Esophagus squamous epithelium (tissue), 5 donors: ENCODE measurements at places on chromosomes 6 and 20.

GRCh38 chr6:159919800-159920199, 29.0 kb downstream of the MAS1 start:
- no peak for DNase-seq

GRCh38 chr20:20894753-20895152, 182.3 kb upstream of the RALGAPA2 start:
- no peak for DNase-seq

DNA sequence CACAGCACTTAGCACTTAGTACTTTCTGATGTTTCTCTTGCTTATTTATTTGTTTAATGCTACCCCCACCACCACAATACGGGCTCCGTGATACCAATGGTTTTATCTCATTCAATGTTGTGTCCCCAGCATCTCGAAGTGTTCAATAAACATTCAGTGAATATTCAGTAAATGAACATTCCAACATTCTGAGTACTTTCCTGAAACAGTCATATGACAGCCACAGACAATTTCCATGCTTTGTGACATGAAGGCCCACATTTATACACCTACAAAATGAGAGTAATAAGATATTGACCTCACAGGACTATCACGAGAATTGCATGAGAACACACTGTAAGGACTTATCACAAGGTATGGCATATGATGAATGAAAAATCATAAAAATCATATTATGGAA, 10.8 kb downstream of the MOXD1 start:
- no peak for DNase-seq

GRCh38 chr6:56860475-56860874, 94.4 kb upstream of the BEND6 start:
- no peak for DNase-seq

DNA sequence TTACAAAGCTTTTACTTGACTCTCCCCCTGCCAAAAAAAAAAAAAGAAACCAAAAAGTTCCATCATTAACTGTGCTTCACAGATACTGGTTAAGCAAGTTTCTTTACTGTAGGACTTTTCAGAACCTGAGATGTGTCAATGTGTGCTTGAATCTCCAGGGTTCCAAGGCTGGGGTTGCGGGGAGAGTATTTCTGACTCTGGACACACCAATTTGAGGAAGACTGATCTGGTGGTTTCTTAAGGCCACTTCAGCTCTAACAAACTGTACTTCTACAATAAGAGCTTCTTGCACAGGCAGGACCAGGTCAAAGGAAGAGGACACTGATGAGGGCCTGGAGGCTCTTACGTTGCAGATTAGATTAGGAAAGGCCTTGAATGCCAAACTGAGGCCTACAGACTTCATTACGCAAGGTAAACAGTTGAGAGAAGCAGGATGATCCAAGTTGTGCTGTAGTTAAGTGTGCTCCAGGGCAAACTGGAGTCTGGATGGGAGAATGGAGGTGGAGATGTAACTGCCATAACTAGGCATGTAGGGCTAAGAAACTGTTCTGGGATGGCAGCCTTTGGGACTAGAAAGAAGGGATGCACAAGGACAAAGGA, 24.4 kb downstream of the COMMD7 start:
- DNase-seq: no peak

DNA sequence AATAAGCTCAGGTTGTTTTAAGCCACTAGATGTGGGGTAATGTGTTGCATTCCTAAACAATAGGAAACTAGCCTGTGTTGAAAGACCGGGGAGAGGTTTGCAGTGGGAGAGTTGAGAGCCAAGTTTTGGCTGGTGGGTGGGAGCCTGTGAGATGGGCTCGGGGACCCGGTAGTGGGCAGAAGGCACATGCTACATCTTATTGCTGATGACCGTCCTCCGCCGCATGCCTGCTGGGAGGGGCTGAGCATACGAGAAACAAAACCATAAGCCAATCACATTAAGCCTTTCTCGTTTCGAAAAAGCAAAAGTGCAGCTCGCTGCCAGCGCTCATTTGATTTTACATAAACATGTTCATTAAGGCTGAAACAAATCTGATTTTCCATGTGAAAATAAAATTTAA, 57.4 kb upstream of the MPC1 start:
- no peak for DNase-seq

GRCh38 chr6:3322366-3322890, 63.7 kb downstream of the PSMG4 start:
- no peak for DNase-seq

DNA sequence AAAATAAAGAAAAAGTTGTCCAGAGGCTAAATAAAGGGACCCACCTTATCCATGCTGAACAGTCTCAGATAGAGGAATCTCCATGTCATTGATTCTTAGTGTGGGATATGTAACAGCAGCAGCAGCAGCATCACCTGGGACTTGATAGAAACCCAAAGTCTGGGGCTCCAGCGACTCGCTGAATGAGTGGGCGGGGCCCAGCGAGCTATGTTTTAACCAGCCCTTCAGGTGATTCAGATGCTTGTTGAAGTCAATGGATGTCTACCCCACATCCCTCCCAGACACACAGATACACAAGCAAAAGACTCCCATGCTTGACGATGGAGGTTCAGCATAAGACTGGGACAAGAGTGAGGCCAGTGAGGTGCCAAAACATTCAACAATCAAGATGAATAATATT, 298.6 kb downstream of the UBE3D start:
- DNase-seq: no peak

DNA sequence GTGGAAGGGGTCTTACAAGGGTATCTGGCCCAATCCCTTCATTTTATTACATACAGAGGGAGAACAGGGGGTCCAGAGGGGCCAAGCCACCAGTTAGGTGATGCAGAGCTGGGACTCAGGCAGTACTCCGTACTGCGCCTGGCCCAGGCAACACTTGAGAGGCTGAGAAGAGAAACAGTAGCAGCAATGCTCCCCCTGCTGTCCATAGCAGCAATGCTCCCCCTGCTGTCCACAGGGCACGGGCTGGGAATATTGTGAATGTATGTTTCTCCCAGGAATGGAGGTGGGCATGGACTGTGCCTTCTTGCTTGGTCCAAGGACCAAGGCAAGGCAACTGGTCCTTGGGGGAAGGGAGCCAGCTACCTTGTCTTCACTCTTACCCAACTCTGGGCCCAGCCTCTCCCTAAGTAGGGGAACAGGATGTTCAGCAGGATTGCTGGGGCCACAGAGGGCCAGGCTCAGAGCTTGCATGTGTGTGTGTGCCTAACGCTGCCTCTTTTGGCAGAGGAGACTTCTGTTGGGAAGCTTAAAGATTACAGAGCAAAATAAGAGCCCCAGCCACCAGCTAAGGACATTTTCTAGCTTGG, 14.8 kb upstream of the FAM83C start:
- no peak for DNase-seq

DNA sequence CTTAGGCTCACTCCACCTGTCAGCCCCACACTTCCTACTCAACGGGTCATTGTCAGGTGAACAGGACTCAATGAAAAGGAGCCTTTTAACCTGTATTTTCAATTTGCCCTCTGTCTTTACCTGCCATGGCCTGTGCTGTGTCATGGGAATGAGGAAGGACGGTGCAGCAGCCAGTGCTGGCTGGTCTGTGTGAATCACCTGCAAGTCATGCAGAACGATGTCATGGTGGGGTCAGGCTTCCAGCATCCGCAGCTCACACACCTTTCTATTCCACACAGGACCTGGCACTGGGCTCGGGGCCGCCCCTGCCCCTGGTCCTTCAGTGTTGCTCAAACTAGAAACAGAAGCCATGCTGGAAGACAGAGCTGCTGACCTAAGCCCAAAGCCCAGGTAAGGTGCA, 188.7 kb upstream of the GMDS start:
- DNase-seq: no peak

- DNase-seq: no peak
Observed at GRCh38 chr6:105326833-105327770, 75.8 kb downstream of the PREP start.

DNA sequence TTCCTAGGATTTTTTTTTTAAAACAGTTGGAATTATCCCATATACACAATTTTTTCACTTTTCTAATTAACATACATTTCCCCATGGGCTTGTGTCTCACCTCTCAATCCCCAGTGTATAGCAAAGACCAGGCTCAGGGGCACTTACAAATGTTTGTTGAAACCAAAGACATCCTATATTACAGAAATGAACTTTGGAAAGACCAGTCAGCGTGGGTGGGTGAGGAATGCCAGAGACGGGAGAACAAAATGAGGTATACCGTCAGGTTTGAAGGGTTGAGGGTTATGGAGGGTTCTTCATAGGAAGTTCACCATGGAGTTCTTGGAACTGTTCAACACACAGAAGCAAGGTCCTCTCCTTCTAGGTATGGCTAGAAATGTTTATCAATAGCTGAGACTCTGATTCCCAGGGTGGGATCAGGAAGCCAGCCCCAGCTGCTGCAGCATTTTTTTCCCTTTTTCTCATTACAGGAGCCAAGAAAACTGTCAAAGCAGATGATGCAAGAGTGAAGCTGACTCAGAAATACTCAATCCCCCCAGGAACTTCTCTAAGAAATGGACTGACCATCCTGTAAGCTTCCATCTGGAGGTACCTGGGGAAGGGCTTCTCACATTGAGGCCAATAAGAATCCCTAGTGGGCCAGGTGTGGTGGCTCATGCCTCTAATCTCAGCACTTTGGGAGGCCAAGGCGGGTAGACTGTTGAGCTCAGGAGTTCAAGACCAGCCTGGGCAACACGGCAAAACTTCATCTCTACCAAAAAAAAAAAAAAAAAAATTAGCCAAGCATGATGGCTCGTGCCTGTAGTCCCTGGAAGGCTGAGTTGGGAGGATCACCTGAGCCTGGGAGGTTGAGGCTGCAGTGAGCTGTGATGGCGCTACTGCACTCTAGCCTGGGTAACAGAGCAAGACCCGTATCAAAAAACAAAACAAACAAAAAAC, 15.9 kb upstream of the TBC1D20 start:
- no peak for DNase-seq

- no peak for DNase-seq
Observed at GRCh38 chr6:24501914-24502313, 7.1 kb downstream of the ALDH5A1 start.

GRCh38 chr6:135531954-135532490, 34.5 kb upstream of the AHI1 start:
- DNase-seq: no peak

- DNase-seq: no peak
Observed at GRCh38 chr6:137148306-137149034, 25.0 kb downstream of the IL22RA2 start.

GRCh38 chr6:26554697-26555504, 16.7 kb downstream of the HMGN4 start:
- no peak for DNase-seq

DNA sequence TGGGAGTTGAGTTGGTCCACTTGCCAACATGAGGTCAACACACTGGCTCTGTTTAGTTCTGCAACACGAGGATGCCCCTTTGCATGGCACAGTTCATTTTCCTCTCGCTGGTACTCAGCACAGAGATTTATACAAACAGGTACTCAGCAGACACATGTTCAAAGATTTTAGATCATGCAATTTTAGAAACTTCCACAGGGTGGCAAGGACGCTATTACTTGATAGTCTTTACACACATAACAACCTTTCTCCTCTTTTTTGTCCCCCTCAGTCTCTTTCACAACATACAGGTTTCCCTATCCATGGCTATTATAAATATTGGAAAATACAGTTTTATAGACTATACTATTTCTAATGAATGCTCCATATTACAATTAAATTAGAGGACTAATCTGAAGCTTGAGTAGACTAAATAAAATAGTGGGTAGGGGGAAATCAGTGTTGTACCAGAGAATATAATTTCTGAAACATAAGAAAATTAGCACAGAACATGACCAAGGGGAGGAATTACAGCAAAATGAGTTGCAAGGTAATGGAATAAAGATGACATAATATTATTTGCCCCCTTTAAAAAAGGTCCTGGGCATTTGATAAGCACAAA, 331.8 kb upstream of the BTBD3 start:
- DNase-seq: no peak

DNA sequence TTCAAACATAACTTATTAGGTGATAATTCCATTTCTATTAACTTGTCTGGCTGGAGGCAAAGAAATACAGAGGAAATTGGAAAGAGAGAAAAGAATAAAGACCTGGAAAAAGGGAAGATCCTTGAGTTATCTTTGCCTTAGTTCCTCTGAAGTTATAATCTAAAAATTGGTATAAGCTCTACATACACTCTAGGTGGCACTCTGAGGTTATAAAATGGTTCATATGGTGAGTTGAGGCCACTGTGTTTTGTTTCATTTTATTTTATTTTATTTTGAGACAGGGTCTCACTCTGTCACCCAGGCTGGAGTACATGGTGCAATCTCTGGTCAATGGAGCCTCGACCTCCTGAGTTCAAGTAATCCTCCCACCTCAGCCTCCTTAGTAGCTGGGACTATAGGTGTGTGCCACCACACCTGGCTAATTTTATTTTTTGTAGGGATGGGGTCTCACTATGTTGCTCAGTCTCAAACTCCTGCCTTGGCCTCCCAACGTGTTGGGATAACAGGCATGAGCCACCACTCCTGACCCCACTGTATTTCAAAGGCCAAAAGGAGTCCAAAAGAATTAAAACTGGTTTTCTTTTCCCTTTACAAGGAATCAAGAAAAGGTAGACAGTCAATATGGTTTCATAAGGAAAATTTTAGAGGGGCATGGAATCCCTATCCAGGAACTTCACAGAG, 19.4 kb downstream of the GPX6 start:
- no peak for DNase-seq

DNA sequence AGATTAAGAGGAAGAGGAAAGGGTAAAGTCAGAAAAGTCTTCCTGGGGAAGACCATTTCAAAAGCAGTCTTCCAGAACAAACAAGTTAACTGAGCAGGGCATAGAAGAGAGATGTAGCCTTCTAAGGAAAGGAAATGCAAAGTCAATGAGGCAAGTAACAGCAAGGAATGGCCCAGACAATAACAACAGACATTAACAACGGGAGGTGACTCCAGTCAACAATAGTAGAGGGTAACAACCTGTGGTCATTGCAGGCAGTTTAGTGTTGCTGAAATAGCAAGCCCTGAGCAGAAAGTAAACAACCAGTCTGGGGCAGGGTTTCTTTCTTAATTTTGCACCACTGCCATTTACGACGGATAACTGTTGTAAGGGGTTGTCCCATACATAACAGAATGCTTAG, 2.1 kb downstream of the MDN1 start:
- DNase-seq: no peak

DNA sequence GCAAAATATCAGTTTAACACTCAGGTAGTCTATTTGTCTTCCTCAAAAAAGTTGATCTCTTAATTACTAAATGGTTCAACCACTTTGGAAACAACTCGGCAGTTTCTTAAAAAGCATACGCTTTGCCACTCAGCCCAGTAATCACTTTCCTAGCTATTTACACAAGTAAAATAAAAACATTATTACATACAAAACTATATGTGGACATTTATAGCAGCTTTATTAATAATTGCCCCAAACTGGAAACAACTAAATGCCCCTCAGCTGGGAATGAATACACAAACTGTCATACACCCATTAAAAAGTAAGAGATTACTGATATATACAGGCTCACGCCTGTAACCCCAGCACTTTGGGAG, 7.4 kb downstream of the EEF1A1 start:
- no peak for DNase-seq

- DNase-seq: no peak
Observed at GRCh38 chr6:15147827-15148226, 98.0 kb upstream of the JARID2 start.
